Omental fat pad (tissue), 4 donors: ENCODE measurements at places on chromosomes 5 and 9.

DNA sequence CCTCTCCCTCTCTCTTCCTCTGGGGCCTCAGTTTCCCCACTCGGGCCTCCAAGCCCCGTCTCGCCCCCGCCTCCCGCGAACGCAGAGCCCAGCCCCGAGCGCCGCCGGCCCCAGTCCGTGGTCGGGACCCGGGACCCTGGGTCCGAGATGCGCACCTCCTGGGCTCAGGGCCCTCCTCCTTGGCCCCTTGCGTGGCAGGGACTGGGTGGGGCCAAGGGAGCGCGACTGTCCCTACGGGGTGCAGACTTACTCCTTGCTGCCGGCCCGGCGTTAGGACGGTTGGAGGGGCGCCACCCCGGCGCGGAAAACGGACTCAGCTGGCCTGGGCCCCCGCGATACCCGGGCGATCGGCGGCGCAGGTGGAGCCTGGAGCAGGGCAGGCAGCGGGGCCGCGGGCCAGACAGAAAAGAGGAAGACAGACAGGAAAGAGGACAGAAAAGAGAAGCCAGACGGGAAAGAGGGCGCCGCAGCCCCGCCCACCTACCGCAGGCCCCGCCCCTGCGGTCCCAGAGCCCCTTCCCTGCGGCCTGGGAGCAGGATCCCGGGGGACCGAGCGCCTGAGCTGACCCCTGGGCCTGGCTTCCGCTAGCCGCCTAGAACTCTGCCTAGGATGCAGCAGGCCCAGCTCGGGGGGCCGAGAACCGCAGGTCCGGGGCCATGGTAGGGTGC, at the start of gene GBGT1:
Gene GBGT1, minus strand, starts transcription at position 411 of the 669 bp plus-strand sequence. CDS start 1,502 bp downstream, outside the sequence.
- DNase-seq = no peak

DNA sequence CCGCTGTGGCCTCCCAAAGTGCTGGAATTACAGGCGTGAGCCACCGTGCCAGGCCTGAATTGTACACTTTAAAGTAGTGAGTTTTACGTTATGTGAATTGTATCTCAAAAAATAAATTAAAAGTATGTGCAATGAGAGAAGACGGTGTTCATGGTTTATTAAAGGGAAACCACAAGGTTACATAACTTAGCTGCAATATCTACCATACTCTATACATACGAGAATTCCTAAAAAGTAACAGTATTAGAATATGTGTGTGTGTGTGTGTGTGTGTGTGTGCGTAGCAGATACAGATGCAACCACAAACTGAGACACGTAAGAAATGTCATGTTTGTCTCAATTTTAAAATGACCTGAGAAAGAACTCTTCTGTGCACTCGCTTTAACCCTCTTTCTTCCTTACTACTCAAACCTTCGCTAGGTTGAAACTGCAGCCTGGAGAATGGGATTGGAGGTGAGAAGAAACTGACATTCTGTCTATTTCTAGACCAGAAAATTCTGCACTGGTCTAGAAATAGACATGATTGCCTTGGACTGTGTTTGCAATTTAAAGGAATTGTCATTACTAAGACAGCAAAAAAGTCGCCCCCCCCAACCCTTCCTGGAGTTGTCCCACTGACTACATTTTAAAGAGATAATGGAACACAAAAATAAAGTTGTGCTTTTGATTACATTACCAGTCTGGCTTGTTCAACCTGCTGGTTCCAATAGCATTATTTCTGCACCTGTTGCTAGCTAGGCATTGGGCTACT, 167.0 kb downstream of the RGS3 start:
- no peak for DNase-seq

DNA sequence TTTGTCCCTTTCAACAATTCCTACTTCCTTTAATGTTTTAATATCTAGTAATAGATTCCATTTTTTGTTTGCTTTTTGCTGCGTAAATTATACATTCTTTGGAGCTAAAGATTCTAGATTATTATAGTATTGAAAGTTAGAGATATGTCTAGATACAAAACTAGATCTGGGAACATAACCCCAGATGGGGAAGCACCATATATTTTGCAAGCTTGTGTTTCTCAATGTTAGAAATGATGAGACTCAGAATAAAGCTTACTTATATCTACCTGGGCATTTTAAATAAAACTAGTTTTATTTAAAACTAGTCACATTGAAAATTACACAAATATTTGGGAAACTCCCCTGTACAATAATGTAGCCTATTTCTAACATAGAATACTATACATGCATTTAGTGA, 32.2 kb downstream of the TRIO start:
- DNase-seq = no peak

GRCh38 chr9:8895861-8896224, 1096.3 kb upstream of the DMAC1 start:
- no peak for DNase-seq
